Neural crest cell (in vitro differentiated cells): ENCODE measurements at places on chromosomes 16 and 17. TPM values are rescaled to one million over a fixed set of nuclear protein-coding genes. Genes with fewer than 3 reads are reported as not detected.
A peak's percentile ranks its signal among the peaks of the same experiment; 100 is the strongest.

- peak; percentile 45 for DNase-seq
Measured at GRCh38 chr16:3175157-3176093, 12.6 kb upstream of the OR1F1 start.

NR1D1 gene
- total RNA-seq = 2.5 and 2.8 TPM in 2 replicates

GRCh38 chr17:33202796-33203495, 90.1 kb downstream of the ASIC2 start:
- no peak for DNase-seq

GRCh38 chr17:76051561-76051960, 20.8 kb downstream of the SRP68 start:
- no peak for DNase-seq

DNA sequence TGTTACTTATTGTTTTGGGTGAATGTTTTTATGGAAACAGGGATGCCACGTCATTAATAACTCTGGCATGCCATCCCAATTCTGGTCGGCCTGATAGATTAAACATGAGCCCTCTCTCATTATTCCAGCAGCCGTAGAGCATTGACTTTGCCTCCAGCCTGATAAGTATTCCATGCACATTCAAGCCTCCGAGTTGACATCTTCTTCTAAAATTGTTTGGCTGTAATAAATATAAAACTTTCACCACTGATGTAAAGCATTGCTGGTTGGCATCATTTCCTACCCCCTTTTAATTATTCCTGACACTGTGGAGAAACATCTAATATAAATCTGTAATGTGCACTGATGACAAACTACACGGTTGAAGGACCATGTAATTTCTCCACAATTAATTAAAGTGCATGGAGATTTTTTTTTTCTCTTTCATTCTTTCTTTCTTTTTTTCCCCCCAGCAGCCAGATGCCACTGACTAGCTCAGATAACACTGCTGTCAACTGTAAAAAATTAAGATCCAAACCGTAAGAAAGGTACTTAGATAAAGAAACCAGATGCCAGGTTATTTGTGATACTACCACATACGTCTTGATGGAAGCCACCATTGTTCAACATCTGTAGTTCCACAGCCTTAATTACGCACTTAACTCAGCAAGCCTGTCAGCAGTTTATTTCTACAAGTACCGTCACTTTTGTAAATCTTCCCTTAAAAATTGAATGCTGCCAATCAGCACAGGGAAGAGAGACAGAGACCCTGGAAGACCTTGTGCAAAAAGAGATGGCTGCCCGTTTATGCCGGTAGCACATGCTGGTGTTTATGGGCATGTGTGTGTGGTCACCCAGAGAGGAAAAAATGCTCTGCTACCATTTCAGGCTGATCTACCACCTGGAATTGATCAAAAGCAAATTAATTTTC, 237.7 kb downstream of the IRX3 start:
- DNase-seq = no peak

- no peak for DNase-seq
Measured at GRCh38 chr17:53796642-53797041, 26.1 kb upstream of the KIF2B start.

GUCY2D gene
- total RNA-seq = not detected in 2 replicates

SYCE1L gene
- 18.3 and 24.8 TPM in 2 replicates for total RNA-seq
